ENCODE measurements at places on chromosomes 16 and 17. TPM values are rescaled to one million over a fixed set of nuclear protein-coding genes. Genes with fewer than 3 reads are reported as not detected.

Gene FOXC2
- total RNA-seq: 4.9 TPM

Gene STARD3
- total RNA-seq: 51.1 TPM

Gene LDAF1
- total RNA-seq: 16.1 TPM

Gene CCR7
- 0.50 TPM for total RNA-seq

Gene LCAT
- 11.5 TPM for total RNA-seq

Gene SLC4A1
- not detected for total RNA-seq

Gene SLC22A31
- total RNA-seq: 1.0 TPM

Gene EFTUD2
- total RNA-seq: 138 TPM

Gene ZSCAN10
- total RNA-seq: not detected

Gene ASPHD1
- 22.7 TPM for total RNA-seq

Gene PTRH2
- total RNA-seq: 97.9 TPM

Gene PHLPP2
- total RNA-seq: 10.7 TPM

Gene MEIOB
- 1.3 TPM for total RNA-seq

Gene LGALS9B
- not detected for total RNA-seq

Gene TEX19
- total RNA-seq: 0.49 TPM

Gene GNAO1
- 0.79 TPM for total RNA-seq

Gene HES7
- 5.4 TPM for total RNA-seq

Gene CD300E
- not detected for total RNA-seq

Gene SULT1A4
- total RNA-seq: 23.9 TPM

Gene SAMD14
- total RNA-seq: 0.25 TPM

Gene KAT2A
- total RNA-seq: 48.5 TPM

Gene RNF222
- not detected for total RNA-seq

Gene UNKL
- 14.9 TPM for total RNA-seq

Measured in A549 treated with AZD2906 at 1 μM for 4 hours (cell line).